ENCODE measurements at places on chromosomes 6 and 20.

GRCh38 chr6:163634211-163635171, 220.0 kb downstream of the QKI start:
- no peak for DNase-seq

GRCh38 chr6:144008120-144008811, at the start of gene PLAGL1:
PLAGL1 (minus strand) TSS chr6:144008259; CDS start chr6:143948136, 60,123 bp downstream.
- DNase-seq, result no peak

GRCh38 chr20:24494460-24494920, 25.1 kb downstream of the SYNDIG1 start:
- DNase-seq, result no peak

- no peak for DNase-seq
Observed at GRCh38 chr6:32865724-32866443, 11.9 kb downstream of the PSMB9 start.

DNA sequence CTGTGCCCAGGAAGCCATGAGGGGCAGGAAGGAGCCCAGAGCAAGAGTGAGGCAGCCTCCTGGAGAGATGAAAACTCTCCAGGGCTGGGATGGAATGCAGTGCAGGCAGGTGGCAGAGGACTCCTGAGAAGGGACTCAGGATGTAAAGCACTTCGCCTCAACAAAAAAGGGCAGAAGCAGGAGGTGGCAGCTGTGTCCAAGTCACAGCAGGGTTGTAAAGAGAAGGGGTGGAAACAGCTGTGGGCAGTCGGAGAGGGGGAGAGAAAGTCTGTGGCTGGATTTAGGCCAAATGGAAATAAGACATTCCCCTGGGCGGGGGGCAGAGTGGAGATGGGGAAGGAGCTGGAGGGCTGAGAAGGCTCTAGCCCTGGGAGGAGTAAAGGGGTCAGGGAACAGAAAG, 34.9 kb downstream of the CYP21A2 start:
- DNase-seq, result no peak

- DNase-seq, result no peak
Observed at GRCh38 chr6:168605964-168606363, 165.0 kb downstream of the SMOC2 start.

DNA sequence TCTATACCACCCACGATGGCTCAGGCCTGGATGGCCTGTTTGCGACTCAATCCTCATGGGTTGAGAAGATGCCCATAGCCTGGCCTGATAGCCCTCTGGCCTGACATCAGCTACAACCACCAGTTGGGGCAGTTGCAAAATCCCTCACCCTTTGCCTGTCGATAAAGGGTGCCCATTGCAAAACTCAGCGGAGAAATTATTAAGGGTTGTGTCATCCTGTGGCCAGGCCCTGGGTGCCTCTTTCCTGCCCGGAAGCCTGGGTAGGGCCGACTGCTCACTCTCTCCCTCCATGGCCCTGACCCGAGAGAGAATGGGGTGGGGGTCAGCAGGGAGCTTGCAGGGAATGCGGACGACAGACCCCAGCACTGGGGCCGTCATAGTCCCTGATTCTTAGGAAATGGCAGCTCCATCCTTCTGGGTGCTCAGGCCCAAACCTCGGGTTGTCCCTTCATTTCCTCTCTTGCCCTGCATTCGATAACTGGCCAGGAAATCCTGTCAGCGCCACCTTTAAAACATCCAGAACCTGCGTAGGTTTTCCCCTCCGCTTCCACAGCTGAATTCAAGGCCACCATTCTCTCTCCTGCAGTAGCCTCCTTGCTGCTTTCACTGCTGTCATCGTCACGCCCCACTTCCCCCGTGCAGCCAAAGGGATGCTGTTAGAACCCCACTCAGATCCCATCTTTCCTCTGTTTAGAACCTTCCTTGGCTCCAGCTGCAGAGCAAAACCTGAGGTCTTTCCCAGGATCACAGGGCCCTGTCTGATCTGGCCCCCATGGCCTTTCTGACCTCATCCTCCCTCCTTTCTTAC, 31.1 kb downstream of the CEBPB start:
- peak; percentile 93 for DNase-seq

DNA sequence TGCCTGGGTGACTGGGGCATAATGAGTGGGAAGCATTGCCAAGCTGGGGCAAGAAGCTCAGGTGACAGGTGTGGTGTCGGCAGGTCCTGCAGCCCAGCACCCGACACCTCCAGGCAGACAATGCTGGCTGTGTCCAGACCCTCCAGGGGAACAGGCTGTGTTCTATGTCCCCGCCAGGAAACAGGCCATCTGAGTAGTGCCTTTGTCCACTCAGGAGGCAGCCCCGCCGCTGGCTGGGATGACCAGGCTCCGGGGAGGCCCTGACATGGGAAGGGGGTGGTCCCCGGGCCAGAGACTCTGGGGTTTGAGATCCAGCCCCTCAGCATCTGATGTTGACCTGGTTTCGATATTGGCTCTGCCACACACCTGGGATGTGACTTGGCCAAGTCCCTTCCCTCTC, 28.4 kb downstream of the SNPH start:
- no peak for DNase-seq

DNA sequence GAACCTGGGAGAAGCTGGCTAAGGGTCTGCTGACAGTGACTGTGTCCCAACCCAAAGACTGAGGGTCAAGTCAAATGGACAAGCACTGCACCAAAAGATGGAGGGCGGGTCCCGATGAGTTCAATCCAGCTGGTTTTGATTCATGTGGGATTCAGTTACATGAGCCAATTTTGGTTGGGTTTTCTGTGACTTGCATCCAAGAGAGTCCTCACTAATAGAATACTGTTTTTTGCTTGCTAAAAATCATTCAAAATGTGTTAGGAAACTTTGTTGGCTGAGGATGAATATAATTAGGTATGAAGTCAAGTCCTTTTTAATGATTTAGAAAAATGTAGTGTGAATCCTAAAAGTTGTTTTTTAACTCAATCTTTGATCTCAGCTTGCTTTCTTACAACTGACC, 323.8 kb upstream of the NOX3 start:
- DNase-seq, result no peak

DNA sequence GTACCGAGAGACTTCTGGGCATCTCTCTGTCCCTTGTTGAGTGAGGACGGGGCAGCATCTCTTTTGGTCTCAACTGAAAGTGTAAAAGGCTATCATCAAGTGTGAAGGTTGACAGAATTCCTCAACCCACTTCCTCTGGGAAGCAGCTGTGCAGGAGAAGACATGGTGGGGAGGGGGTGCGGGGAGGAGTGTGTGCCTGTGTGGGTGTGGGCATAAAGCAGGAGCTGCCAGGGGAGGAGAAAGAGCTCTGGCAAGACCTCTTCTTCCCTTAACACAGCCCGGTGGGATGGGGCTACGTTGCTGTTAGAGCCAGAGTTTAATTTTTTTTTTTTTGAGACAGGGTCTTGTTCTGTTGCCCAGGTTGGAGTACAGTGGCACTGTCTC, 31.8 kb downstream of the CPXM1 start:
- DNase-seq, result no peak

DNA sequence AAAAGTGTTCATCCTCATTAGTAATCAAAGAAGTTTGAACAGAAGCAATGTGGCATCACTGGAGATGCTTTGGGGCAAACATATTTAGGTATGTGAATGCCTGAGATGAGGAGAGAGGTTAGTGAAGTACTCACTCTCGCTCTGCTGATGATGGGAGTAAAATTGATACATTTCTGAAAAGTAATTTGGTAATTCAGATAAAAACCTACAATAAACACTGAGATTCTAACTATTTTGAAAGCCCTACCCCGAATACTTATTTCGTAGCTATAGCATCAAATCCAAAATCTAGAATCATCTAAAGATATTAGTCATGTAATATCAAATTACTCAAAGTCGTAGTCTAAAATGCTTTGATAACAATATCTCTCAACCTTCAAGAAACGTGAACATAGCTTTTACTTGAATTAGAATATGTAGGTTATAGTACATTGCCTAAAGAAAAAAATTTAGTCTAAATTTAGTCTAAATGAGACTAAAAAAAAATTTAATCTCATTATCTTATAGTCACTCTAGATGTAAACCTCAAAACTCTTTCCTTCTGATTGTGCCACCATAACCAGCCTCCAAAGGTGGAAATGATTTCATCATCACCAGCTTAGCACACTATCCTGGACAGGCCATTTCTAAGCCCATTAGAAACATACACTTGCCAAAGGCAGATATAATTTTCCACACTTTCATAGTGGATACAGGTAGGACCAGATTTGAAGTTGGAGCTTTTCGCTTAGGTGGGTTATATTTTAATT, 232.5 kb upstream of the TAB2 start:
- DNase-seq, result no peak

- DNase-seq, result no peak
Observed at GRCh38 chr20:14415467-14415866, 78.1 kb upstream of the FLRT3 start.

GRCh38 chr6:3196770-3197169, 30.7 kb downstream of the TUBB2B start:
- no peak for DNase-seq

DNA sequence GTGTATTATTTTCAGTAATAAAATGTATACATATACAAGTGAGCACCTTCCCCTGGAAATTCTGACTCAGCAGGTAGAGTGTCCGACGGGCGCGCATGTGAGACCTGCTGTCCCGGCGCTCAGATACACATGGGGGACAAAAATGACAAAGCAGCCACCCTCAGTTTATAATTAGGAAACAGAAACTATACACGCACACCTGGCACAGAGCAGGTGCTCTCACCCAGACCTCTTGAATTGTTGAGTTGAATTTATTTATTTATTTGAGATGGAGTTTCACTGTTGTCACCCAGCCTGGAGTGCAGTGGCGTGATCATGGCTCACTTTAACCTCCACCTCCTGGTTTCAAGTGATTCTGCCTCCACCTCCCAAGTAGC, 180.4 kb downstream of the ZDHHC14 start:
- no peak for DNase-seq
